ENCODE measurements at places on chromosomes 5 and 9.
A peak's percentile ranks its signal among the peaks of the same experiment; 100 is the strongest.

- no peak for DNase-seq
Measured at GRCh38 chr5:35819026-35819425, 37.7 kb upstream of the IL7R start.

DNA sequence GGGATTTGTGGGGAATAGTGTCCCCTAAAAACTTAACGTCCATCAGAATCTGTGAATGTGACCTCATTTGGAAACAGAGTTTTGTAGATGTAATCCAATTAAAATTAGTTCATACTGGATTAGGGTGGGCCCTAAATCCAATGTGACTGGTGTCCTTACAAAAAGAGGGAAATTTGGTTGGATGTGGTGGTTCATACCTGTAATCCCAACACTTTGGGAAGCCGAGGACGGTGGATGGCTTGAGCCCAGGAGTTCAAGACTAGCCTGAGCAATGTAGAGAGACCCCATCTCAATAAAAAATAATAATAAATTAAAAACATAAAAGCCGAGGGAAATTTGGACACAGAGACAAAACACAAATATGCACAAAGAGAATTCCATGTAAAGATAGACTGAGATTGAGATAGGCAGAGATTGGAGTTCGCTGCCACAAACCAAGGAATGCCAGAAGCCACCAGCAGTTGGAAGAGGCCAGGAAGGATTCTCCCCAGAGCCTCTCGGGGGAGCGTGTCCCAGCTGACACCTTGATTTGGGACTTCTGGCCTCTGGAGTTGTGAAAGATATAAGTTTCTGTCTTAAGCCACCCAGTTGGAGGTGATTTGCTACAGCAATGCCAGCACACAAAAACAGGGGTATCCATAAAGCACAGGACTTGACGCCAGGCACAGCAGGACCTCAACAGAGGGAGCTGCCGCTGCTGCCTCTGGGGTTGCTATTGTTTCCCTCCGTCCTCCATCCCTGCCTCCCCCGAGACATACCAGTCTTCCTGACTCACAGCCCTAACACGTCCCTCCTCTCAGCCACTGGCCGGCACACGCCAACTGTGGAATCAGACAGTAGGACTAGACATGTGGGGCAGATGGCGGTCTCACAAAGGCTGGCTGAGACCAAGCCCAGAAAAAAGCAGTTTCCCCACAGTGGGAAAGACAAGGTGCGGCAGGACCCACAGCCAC, 73.8 kb upstream of the IL17B start:
- peak; percentile 96 for DNase-seq

DNA sequence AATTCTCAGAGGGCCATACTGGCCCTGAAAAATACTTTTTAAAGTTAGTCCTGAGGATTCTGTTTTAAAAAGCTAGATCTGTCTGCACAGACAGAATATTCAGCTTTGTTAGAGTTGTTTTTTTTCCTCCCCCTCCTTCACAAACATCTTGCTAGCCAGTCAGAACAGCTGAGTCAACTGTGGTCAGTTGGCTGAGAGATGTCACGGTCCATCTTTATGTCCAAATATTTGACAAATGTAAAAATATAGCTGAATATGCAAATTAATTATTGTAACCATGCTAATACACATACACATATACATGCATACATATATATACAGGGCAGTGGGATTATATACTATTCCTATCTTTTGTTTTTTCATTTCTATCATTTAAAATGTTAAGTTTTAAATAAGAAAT, 33.9 kb downstream of the UNC13B start:
- DNase-seq, result no peak

DNA sequence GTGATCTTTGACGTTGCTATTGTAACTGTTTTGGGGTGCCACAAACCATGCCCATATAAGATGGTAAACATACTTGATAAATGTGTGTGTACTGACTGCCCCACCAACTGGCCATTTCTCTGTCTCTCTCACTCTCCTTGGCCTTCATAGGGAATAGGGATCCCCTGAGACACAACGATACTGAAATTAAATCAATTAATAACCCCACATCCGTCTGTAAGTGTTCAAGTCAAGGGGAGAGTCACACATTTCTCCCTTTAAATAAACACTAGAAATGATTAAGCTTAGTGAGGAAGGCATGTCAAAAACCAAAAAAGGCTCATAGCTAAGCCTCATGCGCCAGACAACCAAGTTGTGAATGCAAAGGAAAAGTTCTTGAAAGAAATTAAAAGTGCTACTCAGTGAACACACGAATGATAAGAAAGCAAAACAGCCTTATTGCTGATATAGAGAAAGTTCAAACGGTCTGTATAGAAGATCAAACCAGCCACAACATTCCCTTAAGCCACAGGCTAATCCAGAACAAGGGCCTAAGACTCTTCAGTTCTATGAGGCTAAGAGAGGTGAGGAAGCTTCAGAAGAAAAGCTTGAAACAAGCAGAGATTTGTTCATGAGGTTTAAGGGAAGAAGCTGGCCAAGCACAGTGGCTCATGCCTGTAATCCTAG, 111.1 kb downstream of the UGCG start:
- no peak for DNase-seq

GRCh38 chr5:151779531-151780125, 7.9 kb downstream of the G3BP1 start:
- DNase-seq, result no peak

GRCh38 chr9:105171589-105171988, 72.9 kb upstream of the SLC44A1 start:
- no peak for DNase-seq

GRCh38 chr5:178589180-178590140, 733 bp downstream of the COL23A1 start:
- no peak for DNase-seq

DNA sequence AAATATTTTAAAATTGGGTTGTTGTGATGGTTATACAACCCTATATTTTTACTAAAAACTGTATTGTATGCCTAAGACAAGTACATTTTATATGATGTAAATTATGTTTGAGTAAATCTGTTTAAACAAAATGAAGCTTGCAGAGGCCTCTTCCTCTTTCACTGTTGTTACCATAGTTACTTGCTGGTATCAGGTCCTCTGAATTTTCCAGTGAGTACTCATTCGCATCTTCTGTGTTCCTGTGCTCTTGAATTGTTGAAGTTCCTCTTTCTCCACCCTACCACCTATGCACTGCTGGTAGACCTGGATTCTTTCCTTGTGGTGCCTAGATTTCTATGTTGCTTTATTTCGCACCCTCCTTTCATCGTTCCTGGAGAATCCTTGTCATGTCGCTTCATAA, 938.5 kb upstream of the ACO1 start:
- no peak for DNase-seq

- no peak for DNase-seq
Measured at GRCh38 chr9:120923620-120924328, 2.8 kb downstream of the TRAF1 start.

GRCh38 chr5:159471904-159472303, 141.6 kb upstream of the IL12B start:
- DNase-seq, result no peak

DNA sequence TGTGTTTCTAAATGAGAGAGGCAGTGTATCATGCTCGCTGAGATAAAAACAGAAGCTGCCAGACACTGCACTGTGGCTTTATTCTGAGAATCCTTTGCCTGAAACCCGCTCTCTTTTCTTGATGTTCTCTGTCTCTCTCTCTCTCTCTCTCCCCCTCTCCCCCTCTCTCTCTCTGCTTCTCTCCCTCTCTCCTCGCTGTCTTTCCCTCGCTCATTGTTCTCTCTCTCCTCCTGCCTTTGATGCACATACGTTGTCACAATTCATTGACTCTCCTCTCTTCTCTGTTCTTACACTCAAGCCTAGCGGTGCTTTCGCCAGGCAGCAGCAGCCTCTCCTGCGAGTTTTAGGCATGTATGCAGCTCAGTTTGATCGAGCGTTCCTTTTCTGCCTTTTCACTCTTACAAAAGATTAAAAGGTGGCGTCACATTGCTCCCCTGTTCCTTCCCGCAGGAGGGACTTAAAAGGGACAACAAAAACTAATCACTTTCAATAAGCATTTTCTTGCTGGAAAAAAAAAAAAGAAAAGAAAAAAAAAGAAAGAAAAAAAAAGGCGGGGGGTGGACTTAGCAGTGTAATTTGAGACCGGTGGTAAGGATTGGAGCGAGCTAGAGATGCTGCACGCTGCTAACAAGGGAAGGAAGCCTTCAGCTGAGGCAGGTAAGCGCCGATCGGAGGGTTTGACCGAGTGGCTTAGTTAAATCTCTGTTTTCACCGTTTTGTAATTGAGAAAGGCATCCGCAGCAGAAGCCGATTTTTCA, 717.9 kb upstream of the WWC1 start:
- no peak for DNase-seq

DNA sequence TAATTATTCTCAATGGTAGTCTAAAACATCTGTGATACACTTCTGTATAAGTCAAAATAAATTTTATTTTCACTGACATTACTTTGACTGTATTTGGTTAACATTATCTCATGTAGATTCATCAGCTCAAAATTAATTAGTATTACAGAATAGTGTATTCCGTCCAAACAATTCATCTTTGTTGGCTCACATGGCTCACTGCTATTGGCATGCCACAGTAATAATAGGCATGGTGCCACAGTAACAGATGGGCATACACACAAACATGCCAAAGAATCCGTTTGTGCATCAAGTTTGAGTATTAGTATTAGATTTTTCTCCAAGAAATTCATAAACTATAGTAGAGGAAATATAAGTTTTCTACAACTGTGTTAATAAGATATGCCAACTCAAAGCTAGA, 14.2 kb downstream of the AP3B1 start:
- DNase-seq, result no peak

DNA sequence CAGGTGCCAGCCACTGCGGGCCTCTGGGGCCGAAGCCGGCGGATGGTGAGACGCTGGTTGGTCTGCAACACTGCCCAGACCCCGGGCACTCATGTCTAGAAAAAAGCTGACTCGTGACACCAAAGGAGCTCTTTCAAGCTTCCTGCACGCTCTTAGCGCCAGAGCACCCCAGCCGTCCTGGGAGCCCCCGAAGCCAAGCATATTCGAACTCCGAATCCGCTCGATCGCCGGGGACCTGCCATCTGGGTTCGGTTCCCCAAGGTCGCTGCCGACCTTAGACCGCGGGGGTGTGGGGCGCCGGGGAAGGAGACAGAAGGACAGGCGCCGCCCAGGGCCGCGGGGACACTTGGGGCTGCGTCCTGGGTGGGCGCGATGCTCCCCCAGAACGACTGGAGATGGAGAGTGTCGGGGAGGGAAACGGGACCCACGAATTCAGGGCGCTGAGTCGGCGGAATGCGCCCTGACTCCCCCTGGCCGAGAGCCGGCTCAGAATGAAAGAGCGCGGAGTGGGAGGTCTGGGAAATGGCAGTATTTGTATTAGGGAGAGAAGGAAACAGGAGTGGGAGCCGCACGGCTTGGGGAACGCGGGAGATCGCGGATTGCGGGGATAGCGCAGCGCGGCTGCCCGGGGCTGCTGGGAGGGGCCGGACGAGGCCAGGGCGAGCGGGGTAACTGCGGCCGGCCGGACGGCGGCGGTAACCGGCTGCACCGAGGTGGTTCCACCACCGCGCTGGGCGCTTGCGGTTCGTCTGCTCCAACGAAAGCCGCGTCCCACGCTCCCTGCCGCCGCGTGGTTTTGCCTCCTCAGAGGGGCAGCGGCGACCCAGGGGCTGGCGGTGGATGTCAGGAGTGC, 20.1 kb upstream of the MARCHF6 start:
- DNase-seq, result no peak

- no peak for DNase-seq
Measured at GRCh38 chr5:154993461-154993860, 20.1 kb upstream of the KIF4B start.

DNA sequence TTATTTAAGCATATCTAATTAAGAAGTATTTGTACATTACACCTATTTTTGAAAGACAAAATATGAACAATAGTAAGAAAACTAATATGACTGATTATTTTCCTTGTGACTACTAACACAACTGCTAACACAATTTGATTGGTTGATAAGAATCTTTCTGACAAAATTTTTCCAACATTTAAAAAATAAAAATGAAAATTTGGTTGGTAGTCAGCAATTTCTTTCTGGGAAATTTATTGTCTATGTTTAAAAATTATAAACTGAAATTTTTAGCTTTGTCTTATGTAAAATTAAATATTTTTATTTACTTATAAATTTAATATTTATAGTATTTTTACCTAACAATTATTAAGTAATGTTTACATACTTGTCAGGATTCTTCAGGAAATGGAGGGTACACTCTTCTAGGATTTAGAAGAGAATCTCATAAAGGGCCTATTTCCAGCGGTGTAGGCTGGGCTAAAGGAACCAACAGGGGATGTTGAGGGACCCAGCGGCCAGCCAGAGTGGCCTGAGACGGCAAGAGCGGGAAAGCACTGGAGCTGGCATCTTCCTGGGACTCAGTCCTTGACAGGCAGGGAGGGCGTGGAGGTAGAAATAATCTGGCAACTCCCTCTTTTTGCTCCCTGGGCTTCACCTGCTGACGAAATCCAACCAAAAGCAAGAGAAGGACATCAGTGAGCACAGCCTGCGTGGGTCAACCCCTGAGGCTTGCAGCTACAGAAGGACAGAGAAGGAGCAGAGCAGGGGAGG, 14.7 kb upstream of the FAM120A start:
- no peak for DNase-seq

GRCh38 chr5:30900367-30900766, 293.1 kb upstream of the CDH6 start:
- DNase-seq, result no peak

DNA sequence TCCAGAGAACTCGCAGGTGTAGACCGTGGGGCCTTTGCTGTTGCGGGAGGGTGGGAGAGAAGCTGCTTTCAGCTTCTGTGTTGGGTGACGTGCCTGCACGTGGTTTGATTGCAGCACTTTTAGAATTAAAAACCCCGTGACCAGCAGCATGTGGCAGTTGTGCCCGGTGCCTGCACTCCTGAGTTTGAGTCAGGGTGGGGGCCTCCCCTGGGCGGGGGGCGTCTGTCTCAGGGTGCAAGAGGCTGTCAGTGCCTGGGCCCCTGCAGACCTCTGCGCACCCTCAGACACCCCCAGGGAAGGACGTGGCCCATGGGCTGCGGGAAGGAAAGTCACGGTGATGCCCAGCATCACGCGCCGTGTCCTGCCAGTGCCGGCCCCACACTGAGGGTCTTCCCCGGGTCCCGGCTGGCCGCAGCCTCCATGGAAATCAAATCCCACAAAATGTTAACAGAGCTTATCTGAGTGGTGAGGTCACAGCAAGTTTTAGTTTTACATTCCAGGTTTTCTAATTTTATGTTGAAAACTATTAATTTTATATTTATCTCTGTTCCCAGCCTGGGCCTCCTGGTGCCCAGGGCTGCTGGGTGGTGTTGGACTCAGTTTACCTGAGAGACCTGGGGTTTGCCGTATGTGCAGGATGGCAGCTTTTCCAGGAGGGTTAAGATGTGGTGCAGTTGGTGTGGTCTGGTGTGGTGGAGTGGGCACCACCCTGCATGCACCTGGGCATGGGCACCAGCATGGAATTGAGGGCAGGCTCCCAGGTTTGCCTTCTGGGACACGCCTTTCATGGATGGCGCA, 33.3 kb downstream of the AHRR start:
- no peak for DNase-seq
